ENCODE measurements at places on chromosomes 12 and 14. TPM values are rescaled to one million over a fixed set of nuclear protein-coding genes. Genes with fewer than 3 reads are reported as not detected.

The FIGNL2 gene
- total RNA-seq = 0.22 TPM

The ZNF664 gene
- total RNA-seq = 80.2 TPM

The WSB2 gene
- total RNA-seq = 88.9 TPM

The CKAP4 gene
- 22.3 TPM for total RNA-seq

The CLEC7A gene
- 14.7 TPM for total RNA-seq

The GPR68 gene
- 0.51 TPM for total RNA-seq

The TMEM179 gene
- not detected for total RNA-seq

The AQP5 gene
- not detected for total RNA-seq

The GZMB gene
- total RNA-seq = 2.8 TPM

The GLI1 gene
- total RNA-seq = not detected

The AHNAK2 gene
- 36.9 TPM for total RNA-seq

The LARP4 gene
- 99.5 TPM for total RNA-seq

The SCAF11 gene
- total RNA-seq = 143 TPM

The DEGS2 gene
- total RNA-seq = 0.22 TPM

The SLC6A12 gene
- total RNA-seq = 0.38 TPM

The KRT83 gene
- not detected for total RNA-seq

The PLEKHH1 gene
- 1.3 TPM for total RNA-seq

The NOS1 gene
- not detected for total RNA-seq

The TDG gene
- 16.5 TPM for total RNA-seq

The GALNT8 gene
- 1.1 TPM for total RNA-seq

All from subcutaneous adipose tissue (tissue), 4 donors.